SJSA1 (cell line): ENCODE measurements at places on chromosomes 2 and 18.

GRCh38 chr2:143588746-143589145, 459.5 kb downstream of the ARHGAP15 start:
- no peak overlapping the region for H3K27ac ChIP-seq
- no peaks in the 10 kb centered on the region for H3K4me1 ChIP-seq
- no peak overlapping the region for H3K4me3 ChIP-seq
- H3K27me3 ChIP-seq, result no peaks in the 10 kb centered on the region
- no peak for DNase-seq
- H3K36me3 ChIP-seq, result no peaks in the 10 kb centered on the region

DNA sequence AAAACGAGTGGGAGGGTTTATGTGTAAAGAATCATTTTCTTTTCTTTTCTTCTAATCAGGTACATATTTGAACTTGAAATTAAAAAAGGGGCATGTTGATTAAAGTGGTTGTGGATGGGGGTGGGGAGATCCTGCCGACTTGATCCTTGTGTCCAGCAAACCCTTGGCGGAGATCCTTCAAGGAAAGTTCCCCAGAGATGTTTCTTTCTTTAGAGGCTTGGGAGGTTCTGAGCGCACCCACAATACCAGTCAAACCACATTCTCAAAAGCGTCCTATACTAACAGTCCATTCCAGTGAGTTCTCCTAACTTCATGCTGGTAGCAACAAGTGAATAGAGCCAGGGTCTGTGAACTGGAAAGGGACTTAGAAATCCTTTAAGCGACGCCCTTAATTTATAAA, 49.2 kb downstream of the MYCN start:
- H3K36me3 ChIP-seq, result no peaks in the 10 kb centered on the region
- H3K4me1 ChIP-seq, result no peaks in the 10 kb centered on the region
- no peak overlapping the region for H3K27ac ChIP-seq
- H3K27me3 ChIP-seq, result no peaks in the 10 kb centered on the region
- DNase-seq, result no peak
- no peak overlapping the region for H3K4me3 ChIP-seq

DNA sequence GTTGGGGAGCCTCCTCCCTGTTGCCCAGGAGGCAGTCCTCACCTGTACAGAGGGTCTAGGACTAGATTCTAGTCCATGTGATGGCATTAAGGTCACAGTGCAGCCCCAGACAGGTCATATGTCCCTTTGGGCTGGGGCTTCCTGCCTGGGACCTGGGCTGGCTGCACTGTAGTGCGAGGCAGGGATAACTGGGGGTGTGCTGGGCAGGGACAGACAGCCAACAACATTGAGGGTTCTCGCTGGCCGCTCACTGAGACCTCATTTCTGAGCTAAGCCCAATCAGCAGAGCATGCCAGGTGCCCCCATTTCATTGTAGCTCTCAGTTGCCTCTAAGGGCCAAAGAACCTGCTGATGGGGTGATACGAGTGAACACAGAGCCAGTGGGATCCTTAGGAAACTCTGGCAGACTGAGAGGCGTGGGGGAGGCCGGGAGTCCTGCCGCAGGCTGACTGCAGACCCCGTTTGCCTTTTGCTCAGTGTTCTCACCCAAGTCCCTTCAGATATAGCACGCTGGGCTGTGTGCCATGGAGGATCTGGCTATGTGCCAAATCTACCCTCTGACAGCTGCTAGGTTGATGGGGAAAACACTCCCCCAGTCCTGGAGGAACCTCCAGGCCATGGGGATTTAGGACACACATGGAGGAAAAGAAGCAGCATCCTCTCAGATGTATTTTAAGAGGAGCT, 51.9 kb downstream of the DYSF start:
- peaks cover 10% of the 10 kb centered on the region; the same call in 1 of the 2 replicates for H3K36me3 ChIP-seq
- DNase-seq, result no peak
- H3K27ac ChIP-seq, result no peak overlapping the region
- H3K4me3 ChIP-seq, result no peak overlapping the region
- H3K27me3 ChIP-seq, result no peaks in the 10 kb centered on the region

DNA sequence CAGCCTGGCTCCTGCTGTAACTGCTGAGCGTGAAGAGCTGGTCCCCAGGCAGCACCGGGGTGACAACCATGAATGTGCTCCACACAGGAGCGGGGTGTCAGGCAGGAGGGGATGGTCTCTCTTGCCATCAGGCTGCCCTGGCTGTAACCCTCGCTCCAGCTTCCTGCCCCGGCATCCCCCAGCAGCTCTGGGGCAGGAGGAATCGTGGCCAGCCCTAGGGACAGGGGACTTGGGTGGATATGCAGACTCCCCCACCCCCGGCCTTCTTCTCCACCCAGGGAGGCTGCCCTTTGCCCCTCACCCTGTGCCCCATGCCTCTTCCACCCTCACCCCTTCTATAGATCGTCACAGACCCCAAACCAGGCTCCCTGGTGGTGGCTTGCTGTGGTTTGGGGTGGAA, 69.4 kb upstream of the SMAD7 start:
- no peak overlapping the region for H3K4me3 ChIP-seq
- H3K36me3 ChIP-seq, result no peaks in the 10 kb centered on the region
- DNase-seq, result peak; percentile 40
- H3K27ac ChIP-seq, result no peak overlapping the region
- peaks cover 43% of the 10 kb centered on the region for H3K4me1 ChIP-seq
- no peaks in the 10 kb centered on the region for H3K27me3 ChIP-seq

DNA sequence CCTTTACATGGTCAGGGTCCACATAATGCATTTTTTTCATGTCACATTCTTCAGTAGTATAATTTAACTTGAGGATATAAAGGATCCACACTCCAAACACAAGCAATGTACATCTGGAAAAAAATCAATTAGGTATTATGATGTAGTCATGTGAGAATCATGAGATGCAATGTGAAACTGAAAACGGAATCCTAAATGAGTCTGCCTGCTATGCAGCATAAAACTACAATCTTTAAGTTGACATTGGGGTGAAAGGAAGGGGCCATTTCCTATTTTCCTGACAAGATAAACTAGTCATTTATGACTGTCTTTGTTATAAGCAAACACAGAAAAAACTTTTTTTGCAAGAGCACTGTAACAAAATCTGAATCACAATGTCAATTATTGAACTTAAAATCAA, 27.6 kb downstream of the ST3GAL5 start:
- H3K36me3 ChIP-seq, result peaks cover 68% of the 10 kb centered on the region
- no peak overlapping the region for H3K27ac ChIP-seq

DNA sequence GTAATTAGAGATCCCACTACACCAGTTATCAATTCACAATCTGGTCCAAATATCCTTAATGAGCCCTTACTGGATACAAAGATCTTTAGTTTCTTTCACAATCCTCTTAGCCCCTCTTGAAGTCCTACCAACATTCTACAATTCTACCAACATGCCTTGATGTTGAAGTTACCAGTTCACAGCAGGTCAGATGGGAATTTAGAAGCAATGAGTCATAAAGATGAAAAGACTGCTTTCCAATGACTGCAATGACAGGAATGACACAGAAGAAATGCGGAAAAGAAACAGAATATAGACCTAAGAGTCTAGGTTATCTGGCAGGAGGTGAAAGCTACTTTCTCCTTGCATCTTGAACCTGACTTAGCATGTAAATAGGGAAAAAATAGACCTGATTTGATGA, 24.5 kb downstream of the RTTN start:
- DNase-seq, result no peak
- H3K36me3 ChIP-seq, result peaks cover 31% of the 10 kb centered on the region
- H3K4me1 ChIP-seq, result peaks cover 28% of the 10 kb centered on the region
- peak overlapping the region; percentile 82 for H3K27ac ChIP-seq

DNA sequence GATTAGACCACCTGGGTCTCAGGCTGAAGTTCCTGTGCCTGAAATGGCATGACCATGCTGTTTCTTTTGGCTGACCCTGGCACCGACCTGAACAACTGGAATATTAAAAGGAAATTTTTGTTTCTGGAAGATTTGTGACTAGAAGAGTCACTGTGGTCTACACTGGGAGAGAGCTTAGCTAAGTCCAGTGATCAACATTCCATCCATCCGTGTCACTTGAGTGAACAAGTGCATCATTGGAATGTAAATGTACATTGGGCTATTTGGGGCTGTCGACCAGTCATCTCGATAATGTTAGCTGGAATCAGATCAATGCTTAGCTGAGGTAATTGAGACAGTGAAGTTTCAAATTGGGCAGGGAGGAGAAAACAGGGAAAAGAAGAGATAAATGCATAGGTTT, 95.4 kb upstream of the CCDC85A start:
- H3K4me3 ChIP-seq, result no peak overlapping the region
- H3K27me3 ChIP-seq, result no peaks in the 10 kb centered on the region
- DNase-seq, result no peak
- no peak overlapping the region for H3K27ac ChIP-seq

GRCh38 chr2:128502200-128502599, 183.5 kb upstream of the HS6ST1 start:
- H3K27ac ChIP-seq, result no peak overlapping the region
- no peaks in the 10 kb centered on the region for H3K36me3 ChIP-seq
- H3K27me3 ChIP-seq, result no peaks in the 10 kb centered on the region
- no peak for DNase-seq
- H3K4me1 ChIP-seq, result peaks cover 43% of the 10 kb centered on the region
- H3K4me3 ChIP-seq, result no peak overlapping the region
